ENCODE measurements at places on chromosomes 5 and 9. TPM values are rescaled to one million over a fixed set of nuclear protein-coding genes. Genes with fewer than 3 reads are reported as not detected.
A peak's percentile ranks its signal among the peaks of the same experiment; 100 is the strongest.

The IFNK gene
- not detected for total RNA-seq

The CSF1R gene
- total RNA-seq = not detected

The GRIA1 gene
- total RNA-seq = 0.28 TPM

The ZNG1A gene
- 43.5 TPM for total RNA-seq

The SPATA31C1 gene
- total RNA-seq = not detected

The UBE2QL1 gene
- 0.11 TPM for total RNA-seq

The FST gene
- 91.6 TPM for total RNA-seq

The OR1Q1 gene
- total RNA-seq = not detected

The IFNE gene
- total RNA-seq = 1.5 TPM

DNA sequence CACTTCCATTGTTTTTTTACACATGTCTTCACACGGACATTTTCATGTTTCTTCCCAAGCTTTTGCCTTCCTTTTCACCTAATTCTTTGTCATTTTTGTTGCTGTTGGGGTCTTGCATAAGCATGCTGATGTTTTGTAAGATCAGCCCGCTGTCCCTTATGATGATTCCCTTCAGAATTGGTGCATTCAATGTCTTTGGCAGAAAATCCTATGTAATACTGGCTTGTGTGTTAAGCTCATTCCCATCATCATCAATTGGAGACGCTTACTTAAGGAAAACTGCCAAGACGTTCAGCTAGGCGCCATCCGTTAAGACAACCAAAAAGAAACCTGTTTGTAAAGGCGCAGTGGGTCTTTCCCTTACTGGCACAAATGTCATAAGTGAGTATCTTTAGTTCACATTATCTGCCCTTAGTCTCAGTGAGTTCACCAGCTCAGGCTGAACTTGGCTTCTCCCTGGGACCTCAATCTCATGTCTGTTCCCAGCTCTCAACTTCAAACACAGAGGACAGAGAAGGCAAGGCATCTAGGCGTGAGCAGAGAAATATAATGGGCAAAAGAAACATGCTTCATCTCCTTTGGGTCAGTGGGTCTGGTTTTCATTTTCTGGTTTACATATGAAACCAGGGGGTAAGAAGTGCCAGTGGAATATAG lies 97.9 kb downstream of the EFNA5 start:
- DNase-seq = no peak

- no peak for DNase-seq
These were observed 10.5 kb downstream of the SNAPC3 start for GRCh38 chr9:15433191-15433590.

DNA sequence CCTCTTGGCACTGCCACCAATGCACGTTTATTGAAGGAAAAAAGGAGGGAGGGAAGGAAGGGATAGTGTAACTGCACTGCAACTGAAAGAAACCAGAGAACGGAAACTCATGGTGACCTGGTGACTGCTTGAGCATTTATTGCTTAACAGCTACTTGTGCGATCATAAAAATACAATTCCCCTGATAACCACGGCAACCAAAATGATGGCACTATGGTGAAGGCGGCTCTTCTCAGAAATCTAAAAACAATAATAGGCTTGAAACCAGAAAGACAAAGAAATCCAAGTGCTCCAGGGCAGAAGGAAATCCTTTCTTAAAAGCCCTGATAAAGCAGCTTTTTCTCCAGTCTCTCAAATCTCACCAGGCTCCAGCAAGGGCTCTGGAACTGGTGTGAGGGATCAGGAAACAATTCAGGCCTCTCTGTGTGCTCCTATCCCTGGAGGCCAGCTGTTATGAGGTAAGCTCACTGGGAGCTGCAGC lies 1.9 kb downstream of the FBXO10 start:
- DNase-seq = no peak

DNA sequence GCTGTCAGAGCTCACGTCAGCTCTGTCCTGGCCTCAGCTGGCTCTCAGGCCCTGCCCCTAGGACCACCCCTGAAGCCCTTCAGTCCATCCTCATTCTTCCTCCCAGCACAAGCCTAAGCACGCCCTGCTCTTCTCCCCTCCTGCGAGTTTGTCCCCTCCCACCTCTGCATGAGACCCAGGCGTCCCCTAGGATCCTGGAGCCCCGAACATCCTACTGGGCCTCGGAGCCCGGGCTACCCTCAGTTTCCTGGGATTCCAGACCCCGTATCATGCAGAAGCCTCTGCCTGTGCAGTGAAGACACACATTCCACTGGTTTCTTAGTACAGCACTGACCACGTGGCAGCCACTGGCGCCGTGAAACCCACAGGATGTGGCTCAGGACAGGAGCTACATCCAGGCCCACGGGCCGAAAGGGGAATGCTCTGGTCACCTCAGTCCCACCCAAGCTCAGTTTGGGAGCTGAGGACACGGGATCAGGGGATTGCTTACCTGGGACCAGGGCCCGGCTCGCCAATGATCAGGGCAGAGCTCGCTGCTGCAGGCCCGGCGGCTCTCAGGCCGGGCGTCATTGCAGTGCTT lies 64.2 kb downstream of the ZNF354C start:
- DNase-seq = peak; percentile 24

DNA sequence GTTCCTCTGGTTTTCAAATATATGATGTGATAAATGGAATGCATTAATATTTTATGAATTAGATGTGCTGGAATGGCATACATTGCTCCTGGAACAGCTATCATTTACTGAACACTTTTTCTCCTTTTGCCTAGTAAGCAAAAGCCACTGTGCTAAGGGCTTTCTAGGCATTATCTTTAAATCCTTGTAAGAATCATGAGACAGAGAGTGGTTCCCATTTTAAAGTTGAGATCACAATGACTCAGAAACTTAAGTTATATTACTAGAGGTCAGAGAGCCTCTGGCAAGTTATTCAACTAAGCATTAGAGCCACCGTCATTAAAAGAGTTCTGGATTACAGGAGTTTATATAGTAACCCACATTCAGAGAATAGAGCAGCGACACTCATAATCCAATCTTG lies 26.7 kb upstream of the FSD1L start:
- no peak for DNase-seq

- DNase-seq = no peak
These were observed 180.0 kb upstream of the DMAC1 start for GRCh38 chr9:7979611-7980010.

DNA sequence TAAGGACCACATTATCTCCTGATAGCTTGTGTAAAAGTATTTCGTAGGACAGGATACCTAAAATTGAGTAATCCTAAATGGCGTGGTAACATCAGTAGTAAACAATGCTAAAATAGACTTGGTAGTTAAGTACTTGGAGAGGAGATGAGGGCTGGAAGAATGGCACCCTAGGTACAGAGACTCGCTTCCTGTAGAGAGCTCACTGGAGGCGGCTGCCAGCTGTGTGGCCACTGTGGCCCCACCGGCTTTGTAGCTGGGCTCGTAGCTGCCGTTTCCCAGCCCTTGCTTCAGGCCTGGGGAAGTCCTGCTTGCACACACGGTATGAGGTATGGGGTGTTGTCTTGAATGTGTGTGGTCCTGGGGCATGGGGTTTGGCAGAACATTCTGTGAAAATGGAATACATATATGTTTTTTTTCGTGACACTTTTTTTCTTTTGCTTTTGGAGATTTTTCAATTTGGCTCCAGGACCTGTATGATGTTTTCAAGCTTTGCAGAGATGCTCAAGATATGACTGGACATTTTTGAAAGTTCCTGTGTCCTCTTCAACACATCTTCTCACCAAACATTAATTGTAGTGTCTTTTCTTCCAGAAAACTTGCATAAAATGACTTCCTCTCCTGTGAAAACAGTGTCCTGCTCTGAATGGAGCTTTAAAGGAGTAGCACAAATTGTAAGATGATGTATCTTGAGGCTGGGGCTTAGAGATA lies 58.0 kb downstream of the RCL1 start:
- no peak for DNase-seq

- no peak for DNase-seq
These were observed 296.3 kb upstream of the SMARCA2 start for GRCh38 chr9:1718836-1719235.

GRCh38 chr5:139426203-139426885 lies 13.0 kb downstream of the DNAJC18 start:
- no peak for DNase-seq

DNA sequence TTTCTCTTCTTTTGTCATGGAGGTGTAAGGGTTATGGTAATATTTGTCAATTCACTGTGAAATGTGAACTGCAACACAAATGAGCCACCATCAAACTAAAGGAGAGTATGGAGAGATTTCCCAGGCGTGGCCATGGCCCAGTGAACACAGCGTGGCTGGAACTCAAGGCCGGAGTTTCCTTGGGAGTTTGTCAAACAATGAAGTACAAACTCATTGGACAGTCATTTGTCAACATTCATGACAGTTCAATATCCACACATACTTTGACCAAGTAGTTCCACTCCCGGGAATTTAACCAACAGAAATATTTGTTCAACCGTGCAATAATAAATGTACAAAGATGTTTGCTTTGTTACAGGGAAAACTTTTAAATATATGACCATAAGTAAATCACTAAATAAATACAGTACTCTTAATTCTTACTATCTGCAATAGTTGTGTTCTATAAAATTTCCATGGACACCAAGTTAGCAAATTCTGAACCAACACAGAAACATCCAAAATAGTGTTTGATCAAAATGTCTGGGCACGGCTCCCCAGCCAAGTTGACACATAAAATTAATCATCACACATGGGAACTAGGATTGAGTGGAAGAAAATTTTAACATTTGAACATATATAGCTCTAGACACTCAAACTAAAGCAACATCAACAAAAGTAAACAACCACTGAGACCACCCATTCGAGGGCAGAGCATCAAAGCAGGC lies 87.1 kb downstream of the DIRAS2 start:
- DNase-seq = no peak

DNA sequence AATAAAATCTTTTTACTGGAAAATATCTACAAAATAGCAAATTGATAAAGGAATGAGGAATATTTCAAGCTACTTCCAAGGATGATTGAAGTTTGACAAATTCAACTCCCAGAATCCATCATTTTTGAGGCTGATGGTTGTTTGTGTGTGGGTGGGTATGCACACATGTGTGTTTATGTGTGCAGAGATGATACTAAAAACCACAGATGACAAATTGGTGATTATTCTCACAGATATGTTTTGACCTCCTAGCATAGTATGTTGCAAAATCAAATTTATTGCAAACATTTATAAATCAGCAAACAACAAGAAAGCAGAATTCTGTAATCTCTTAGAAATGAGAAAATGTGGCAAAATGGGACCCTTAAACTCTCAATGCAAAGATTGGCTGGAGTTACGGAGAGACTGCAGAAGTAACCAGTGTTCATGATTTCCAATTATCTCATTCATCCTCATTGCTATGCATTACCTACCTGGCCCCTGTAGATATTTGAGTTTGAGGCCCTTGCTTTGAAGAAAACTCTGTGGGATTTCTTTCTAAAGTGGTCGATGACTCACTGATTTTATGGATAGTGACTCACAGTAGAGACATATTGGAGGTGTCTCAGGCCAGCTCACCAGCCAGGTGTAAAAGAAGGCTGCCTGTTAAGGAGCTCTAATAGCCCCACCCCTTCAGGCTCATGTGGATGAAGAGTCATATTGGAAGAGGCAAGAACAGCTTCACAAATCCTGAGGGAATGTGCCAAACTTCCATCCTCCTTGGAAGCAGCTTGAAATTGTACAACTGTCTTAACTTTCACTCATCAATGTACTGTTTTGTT lies 44.6 kb upstream of the TMC1 start:
- peak; percentile 68 for DNase-seq

DNA sequence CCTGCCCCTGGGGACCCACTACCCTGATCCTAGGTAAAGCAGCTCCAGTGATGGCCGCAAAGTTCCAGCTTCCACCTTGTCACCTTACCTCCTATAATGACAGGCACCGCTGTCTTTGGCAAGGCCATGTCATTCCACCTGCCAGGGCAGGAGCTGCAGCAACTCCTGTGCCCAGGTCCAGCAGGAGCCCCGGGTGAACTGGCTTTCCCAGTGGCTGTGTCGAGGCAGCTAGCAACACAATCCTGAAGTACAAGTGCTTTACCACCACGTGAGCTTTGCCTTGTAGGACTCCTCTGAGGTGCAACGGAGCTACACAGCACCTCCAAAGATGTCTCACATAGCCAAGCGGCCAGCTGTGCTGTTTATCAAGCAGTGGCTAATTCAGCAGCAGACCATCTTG lies 20.7 kb upstream of the MGAT1 start:
- no peak for DNase-seq

- no peak for DNase-seq
These were observed 48.5 kb upstream of the MSX2 start for GRCh38 chr5:174675916-174676315.

- DNase-seq = no peak
These were observed 727 bp upstream of the ADRB2 start for GRCh38 chr5:148825716-148826052.

GRCh38 chr5:176692326-176692725 lies 45.0 kb downstream of the TSPAN17 start:
- DNase-seq = no peak

- DNase-seq = no peak
These were observed 39.5 kb upstream of the SLC12A7 start for GRCh38 chr5:1151316-1151715.

- DNase-seq = peak; percentile 93
These were observed 10.8 kb downstream of the TSPAN17 start for GRCh38 chr5:176658007-176658599.

DNA sequence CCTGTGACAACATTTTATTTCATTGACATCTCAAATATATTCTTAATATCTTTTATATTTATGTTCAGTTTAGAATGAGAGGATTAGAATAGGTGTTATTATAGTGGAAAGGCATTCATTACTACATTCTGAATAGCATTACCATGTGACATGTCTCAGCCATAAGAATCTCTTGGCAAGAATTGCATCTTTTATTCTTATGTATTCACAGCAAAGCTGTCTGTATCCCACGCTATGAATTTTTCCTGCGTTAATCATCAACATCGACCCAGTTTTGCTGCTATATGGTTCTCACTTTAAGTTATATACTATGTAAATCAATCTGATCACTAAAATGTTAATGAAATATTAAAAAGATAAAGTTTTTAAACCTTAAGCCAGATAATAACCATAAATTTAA lies 248.6 kb downstream of the TMEM232 start:
- DNase-seq = no peak

DNA sequence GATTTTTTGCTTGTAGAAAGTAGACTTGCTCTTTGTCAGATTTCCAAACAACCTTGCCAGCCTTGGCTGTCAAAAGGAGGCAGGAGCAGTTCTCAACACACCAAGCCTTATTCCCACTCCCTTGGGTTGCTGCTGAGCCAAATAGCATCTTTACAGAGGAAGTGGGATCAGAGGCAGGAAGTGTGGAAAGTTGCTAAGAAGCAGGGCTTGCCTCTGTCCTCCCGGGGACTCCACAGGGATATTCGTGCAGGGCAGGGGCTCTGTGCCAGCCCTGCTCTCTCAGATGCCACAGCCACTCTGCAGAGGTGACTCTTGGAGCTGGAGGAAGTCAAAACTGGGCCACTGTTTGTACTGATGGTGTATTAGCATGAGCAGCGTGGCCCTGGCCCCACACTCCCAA lies 24.3 kb downstream of the PTPDC1 start:
- DNase-seq = no peak

- no peak for DNase-seq
These were observed 110.7 kb downstream of the RXRA start for GRCh38 chr9:134436911-134437310.

GRCh38 chr5:141664733-141665461 lies 13.7 kb upstream of the FCHSD1 start:
- DNase-seq = peak; percentile 96
